T-cell (primary cell): ENCODE measurements at places on chromosomes 6 and 20.
A peak's percentile ranks its signal among the peaks of the same experiment; 100 is the strongest.

DNA sequence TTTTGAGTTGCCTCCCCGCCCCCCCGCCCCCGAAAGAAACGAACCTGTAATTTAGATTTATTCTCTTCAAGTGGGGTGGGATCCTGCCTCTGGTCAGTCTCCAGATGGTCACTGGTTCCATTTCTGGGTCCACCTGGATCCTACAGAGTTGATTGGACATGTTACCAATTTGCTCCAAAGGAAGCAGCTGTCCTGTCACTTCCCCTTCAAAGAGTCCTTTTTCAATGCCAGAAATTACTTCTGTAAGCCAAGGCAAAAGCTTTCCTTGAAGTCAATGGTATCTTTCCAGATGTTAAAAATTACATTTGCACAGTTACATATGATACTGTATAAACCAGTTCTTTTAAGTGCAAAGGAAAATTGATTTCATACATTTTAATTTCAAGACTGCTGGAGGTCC, 12.0 kb upstream of the ANKRD60 start:
- DNase-seq, result no peak

DNA sequence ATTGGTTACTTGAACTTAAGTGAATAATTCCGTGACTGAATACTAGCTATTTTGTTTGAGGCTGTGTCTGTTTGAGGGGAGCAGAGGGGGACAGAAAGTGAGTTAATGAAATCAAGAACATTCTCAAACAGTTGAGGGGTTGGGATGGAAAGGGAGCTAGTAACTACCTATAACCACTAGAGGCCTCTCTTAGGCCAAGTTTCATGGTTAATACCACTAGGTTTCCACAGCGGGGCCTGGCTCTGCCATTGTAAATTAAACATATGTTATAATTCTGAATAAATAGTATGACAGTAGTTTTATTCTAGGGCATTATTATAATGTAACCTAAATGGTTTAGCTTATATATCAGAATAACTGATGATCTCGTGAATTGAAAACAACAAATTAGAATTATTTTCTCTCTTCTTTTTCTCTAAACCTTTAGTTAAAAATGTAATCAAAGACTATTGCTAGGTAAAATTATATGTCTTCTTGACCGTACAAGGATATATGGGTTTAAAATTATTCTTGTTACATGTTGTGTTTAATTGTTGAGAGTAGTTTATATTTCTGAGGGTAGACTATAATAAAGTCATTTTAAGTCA, 108.1 kb downstream of the BCKDHB start:
- peak; percentile 2 for DNase-seq

DNA sequence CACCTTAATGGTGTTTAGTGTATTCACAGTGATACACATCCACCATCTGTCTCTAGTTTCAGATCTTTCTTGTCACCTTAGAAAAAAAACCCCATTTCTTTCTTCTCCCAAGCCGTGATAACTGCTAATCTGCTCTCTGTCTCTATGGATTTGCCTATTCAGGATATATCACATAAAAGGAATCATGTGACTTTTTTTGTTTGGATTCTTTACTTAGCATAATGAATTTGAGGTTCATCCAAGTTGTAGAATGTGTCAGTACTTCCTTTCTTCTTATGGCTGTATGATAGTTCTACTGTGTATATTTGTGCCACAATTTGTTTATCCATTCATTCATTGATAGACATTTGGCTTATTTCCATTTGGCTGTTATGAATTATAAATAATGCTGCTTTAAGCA, 57.1 kb downstream of the ITCH start:
- DNase-seq, result no peak

- DNase-seq, result no peak
Measured at GRCh38 chr20:61761453-61762166, 304.1 kb downstream of the TAF4 start.

DNA sequence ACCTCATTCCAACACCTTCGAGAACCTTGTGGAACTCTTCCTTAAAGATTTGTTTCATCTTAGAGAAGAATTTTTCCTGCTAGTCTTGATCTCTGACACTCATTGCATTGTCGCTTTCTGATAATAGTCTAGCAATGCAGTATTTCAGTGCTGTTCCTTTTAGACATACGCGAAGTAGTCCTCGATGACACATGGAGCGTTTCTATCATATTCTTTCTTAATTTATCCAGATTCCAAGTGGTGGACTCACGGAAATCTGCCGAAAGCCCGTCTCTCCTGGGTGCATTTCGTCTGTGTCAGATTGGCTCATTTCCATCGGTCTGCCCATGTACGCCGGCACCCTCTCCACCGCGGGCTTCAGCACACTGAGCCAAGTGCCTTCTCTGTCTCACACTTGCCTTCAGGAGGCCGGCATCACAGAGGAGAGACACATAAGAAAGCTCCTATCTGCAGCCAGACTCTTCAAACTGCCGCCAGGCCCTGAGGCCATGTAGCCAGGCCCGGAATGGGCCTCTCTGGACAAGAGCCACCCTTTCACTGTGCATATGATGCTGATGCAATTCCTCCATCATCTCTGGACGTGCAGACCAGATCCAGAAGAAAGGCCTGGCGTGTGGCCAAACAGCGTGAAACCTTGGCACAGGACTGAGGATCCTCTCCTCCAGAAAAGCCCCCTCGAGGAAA, 198.6 kb upstream of the UST start:
- no peak for DNase-seq

GRCh38 chr6:79047072-79047471, 31.0 kb downstream of the PHIP start:
- DNase-seq, result no peak

- no peak for DNase-seq
Measured at GRCh38 chr6:166204852-166205650, 37.4 kb upstream of the TBXT start.

GRCh38 chr20:15921930-15922329, 651.3 kb downstream of the KIF16B start:
- DNase-seq, result no peak

GRCh38 chr20:44646641-44647274, 4.7 kb downstream of the ADA start:
- no peak for DNase-seq

GRCh38 chr20:50373674-50374286, 136.4 kb upstream of the PTPN1 start:
- DNase-seq, result no peak

DNA sequence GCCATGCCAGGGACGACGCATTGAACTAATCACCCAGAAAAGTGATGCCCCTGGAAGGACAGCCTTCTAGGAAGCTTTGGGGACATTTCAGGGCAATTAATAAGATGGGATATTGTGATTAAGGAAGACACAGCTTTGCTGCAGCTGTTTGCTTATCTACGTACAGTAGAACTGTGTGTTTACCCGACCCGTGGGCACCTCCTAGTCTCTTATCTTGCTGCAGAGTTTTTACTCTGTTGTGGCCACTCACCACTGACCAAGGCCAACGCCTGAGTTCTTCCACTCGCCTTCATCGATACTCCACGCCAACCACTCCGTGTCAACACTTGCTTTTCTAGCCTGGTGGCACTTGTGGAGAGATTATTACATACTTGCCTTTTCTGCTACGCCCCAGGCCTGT, 105.9 kb upstream of the MLN start:
- no peak for DNase-seq

- DNase-seq, result no peak
Measured at GRCh38 chr6:83883240-83883639, 23.8 kb downstream of the CYB5R4 start.

- no peak for DNase-seq
Measured at GRCh38 chr6:13709689-13710551, 1.7 kb downstream of the RANBP9 start.

GRCh38 chr6:107080036-107080435, 35.3 kb downstream of the BEND3 start:
- DNase-seq, result no peak

DNA sequence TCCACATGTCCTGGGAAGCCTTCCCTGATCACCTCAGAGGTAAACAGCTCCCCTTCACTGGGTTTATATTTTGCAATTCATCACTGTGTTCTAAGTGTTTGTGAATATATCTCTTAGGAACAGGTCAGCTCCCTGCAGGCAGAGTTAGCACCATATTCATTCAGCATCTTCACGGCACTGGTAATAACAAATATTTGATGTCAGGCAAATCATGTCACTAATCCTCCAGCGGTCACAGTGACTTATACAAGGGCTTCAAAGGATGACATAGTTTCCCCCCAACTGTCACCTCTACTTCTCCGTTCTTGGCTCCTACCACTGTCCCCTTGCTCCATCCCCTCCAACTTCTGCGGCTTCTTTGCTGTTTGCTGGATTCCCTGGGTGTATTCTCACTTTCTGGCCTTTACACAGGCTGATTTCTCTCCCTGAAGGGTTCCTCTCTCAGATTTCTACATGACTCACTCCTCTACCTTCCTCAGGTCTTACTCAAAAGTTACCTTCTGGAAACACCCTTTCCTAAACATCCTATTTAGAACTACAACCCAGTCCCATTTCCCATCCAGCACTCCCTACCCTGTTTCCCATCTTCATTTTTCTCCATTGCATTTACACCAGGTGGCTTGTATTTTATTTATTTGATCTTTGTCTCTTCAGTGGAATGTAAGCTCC, 66.6 kb downstream of the NHLRC1 start:
- no peak for DNase-seq

DNA sequence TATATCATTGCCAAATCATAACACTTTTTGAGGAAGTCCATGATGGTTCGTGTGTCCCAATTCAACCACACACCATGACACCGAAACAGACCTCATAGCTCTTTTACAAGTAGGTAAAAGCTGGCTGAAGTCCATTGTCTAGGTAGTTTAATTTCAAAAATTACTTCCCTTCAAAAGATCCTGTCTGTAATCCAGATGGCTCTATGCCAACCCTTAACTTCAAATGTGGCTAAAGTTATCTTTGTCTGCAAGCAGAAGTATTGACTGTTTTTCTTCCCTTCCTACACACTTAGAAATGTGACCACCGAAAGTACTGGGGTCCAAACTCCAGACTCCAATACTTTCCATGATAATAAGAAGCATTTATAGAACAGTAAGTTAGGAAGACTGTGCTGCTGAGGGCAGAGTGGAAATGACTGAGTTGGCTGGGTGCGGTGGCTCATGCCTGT, 8.3 kb upstream of the TIAM2 start:
- no peak for DNase-seq

DNA sequence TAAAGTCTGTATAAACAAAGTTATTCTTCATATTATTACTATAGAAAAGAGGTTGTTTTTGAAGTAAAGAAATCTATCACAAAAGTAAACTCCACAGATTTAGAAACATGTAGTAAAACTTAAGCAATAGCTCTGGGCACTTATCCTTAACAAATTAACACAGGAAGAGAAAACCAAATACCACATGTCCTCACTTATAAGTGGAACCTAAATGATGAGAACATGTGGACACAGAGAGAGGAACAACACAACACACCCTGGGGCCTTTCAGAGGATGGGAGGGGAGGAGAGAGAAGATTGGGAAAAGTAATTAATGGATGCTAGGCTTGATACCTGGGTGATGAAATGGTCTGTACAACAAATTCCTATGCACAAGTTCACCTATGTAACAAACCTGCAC, 57.2 kb downstream of the C6orf58 start:
- no peak for DNase-seq

- no peak for DNase-seq
Measured at GRCh38 chr6:30948811-30949210, 8.0 kb downstream of the MUCL3 start.

DNA sequence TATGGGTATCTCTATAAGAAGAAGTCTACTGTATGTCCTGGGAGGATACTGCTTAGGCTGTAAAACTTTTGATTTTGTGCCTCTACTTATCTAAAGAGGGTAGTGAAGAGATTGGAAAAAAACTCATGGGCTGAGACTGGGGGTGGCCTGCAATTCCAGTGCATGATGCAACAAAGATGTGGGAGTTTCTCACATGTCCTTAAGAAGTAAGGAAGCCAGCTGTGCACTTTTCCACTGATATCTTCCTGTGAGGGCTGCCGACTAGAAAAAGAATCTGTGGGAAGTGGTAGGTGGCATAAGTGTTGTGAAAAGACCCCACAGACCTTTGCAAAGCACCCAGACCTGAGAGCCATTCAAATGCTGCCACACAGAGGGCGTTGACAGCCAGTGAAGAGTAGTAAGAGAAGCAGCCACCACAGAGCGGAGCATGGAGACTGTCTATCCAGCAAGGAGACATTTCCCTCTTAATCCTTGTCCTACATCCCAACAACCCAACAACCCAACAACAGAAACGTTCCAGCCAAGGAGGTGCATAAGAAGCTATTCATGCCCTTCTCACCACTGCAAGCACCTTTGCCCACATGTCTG, 65.1 kb downstream of the PFDN4 start:
- DNase-seq, result no peak

- no peak for DNase-seq
Measured at GRCh38 chr20:51085769-51086168, 62.9 kb upstream of the KCNG1 start.

- DNase-seq, result no peak
Measured at GRCh38 chr6:69180361-69181067, 545.4 kb downstream of the ADGRB3 start.

DNA sequence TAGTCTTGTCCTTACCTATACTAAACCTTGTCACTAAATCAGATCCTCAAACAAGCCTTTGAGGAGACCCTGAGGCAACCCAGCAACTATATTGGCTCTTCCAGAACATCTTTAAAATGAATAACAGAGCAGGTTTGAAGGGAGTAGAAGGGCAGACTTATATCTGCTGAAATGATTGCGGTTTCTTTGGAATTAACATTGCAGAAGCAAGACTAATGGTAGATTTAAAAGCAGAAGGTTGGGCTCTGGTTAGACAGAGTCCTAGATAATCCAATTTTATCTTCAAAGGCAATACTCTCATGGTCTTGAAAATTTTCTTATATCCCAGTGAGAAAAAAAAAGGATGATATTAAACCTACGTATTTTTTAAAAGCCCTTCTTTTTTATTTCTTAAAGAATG, 19.1 kb downstream of the FHL5 start:
- no peak for DNase-seq

DNA sequence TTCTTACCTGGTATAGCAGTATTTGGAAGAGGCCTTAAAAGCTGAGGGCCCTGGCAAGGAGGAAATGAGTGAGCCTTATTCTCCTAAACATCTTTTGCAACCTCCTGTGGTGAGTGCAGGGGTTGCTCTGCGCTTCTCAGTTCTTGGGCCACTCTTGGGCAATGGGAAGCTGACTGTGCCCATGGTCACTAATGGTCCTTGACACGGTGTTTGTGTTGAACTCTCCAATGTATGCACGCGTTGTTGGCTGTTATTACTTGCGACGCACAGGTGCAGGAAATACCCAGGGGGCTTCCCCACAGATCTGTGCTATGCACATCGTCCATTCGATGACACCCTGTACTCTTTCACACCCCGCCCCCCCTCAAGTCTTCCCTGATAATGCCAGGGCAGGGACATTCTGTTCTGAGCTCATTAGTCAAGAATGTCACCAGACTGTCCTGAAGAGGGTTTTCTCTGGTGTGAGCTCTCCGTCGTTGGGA, 79.7 kb downstream of the EDN1 start:
- no peak for DNase-seq
